ENCODE measurements at places on chromosomes 16 and 17.

GRCh38 chr16:7703672-7704071 lies 371.0 kb downstream of the RBFOX1 start:
- DNase-seq = no peak

DNA sequence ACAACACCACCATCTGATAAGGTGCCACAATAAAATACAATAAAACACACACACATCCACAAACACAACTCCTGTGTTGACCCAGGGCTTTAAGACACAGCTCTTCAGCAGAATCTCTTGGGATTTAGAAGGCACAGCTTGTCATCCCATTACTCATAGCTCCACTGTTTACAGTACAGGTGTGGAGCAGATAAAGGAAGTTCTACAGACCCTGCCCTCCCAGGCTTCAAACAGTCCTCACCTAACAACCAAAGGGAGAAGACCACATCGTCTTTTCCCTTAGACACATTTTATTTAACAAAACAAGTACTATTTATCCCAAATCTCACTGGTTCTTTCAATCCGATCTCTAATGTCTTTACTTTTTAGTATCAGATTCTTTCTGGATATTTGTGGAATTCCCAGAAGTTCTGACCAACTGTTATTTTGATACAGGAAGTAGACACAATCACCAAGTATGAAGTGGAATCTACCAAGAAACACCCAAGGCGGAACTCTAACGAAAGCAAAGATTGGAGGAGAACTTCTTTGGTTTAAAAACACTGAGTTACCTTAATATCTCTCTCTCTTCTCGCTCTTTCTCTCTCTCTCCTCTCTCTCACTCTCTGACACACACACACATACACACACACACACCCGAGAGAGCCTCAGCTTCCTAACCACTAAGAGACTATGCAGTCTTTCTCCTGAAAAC lies 46.1 kb downstream of the CYTH1 start:
- no peak for DNase-seq

GRCh38 chr16:75416904-75417565 lies 16.3 kb downstream of the CFDP1 start:
- DNase-seq = no peak

GRCh38 chr16:15033309-15033707 lies 22.6 kb downstream of the NTAN1 start:
- no peak for DNase-seq

DNA sequence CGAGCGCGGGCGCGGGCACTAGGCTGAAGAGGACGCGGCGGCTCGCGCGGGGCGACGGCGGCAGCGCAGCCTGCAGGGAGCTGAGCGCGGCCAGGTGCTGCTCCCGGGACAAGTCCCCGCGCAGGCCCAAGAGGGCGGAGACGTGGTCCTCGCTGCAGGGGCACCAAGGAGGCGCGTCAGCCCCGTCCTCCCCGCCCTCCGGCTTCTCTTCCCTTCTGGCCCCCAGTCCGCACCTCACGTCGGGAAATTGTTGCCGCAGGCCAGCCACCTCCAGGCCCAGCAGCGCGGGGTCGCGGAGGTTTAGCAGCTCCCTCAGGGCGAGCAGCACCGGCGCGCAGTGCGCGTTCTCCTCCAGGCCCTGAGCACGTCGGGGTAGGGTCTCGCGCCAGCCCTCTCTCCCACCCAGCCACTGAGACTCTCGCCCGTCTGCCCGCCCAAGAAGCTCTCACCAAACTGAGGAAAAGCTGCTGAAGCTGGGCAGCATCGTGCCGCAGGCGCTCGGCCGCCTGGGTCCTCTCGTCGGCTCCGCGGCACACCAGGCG lies 761 bp upstream of the MATCAP1 start:
- DNase-seq = no peak

- no peak for DNase-seq
Observed at GRCh38 chr16:78894886-78895285, 705.7 kb downstream of the MAF start.

GRCh38 chr16:59470556-59470955 lies 736.4 kb upstream of the GOT2 start:
- no peak for DNase-seq

DNA sequence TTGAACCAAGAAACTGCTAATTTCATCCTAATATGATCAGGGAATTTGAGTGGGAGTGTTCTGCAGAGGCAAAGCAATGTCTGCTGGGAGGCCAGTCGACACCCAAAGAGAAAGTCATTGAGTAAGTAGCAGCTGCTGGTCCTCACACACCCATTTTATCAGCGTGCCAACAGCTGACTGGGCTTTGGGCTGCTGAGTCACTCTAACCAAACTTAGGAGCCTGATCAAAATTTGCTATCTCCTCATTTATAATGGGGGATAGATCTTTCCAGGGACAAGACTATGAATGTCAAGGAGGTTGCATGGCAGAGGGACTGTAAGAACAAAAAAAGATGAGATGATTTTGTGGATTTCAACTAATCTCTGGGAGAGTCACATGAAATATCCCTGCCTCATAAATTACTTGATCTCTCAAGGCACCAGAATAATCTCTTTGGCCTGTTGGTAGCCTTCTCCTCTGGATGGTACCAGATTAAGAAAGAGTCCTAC lies 32.9 kb downstream of the CPSF4L start:
- DNase-seq = no peak

GRCh38 chr17:2400474-2400866 lies 390 bp downstream of the MNT start:
- peak; percentile 43 for DNase-seq

DNA sequence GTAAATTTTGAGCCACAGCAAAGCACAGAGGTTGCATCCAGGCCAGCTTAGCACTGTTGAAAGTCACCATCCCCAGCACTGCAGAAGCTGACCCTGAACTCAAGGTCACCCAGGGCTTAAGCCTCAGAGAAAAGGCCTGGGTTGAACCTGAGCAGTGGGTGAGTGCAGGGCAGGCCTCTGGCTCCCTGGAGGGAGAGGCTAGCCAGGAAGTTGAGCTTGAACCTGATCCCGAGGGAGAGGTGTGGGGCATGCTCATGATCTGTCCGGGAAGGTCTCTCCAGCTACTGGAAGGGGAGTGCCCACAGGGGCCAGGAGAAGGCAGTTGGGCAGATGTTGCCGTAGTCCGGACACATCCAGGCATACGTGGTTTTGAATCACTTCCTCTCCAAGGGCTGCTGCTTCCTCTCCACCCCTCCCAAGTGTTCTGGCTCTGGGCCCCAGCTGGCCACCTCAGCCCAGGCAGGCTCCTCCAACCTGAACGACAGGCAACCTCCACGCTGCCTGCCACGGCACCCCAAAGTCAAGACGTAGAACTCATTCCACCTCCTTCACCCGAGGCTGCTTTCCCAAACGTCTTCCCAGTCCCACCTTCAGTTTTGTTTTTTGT lies 18.4 kb downstream of the CARHSP1 start:
- no peak for DNase-seq

- DNase-seq = peak; percentile 47
Observed at GRCh38 chr16:726438-727290, at the start of the genes CCDC78 and HAGHL. Gene CCDC78 (minus strand): TSS chr16:726443. CDS start chr16:726367, 76 bp downstream. Gene HAGHL (plus strand): TSS chr16:727106. CDS start chr16:727510, 404 bp downstream.

DNA sequence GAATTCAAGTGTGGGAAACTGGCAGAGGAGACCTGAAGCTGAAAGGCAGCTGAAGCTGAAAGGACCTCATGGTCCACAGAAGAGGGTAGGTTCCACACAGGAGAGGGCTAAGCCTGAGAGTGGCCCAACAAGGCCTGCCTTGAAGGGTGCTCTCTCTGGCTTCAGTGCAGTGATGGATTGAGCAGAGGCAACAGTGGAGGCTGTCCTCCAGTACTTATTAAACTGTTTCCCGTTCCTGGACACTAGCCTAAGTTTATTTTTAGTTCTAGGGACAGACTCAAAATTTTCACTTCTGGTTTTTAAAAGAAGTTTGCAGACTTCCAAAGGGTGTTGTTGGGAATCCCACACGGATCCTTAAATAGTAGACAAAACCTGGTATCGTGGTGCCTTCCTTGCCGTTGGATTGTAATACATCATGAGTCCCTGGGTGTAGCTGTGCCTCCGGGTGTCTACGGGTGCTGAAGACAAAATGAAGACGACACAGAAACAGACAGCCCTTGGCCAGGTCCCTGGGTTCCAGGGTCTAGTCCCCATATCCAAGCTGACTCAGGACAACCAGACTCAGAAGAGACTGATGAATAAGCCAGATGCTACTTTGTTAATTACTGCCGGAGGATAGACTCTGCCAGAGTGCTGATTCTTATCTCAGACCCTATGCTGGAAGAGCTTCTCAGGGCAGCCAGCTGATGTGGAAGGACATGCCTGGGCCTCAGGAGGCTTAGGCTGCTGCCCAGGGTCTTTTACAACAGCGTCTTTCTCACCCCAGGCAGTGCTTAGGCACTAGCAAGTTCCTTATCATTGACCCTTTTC lies 7.1 kb upstream of the CMTM4 start:
- no peak for DNase-seq

- DNase-seq = no peak
Observed at GRCh38 chr17:15509095-15509494, 41.7 kb upstream of the CDRT4 start.

- no peak for DNase-seq
Observed at GRCh38 chr17:32783602-32784001, 93.3 kb downstream of the MYO1D start.

GRCh38 chr17:63999680-64000531 lies 1.8 kb downstream of the PRR29 start:
- DNase-seq = no peak

DNA sequence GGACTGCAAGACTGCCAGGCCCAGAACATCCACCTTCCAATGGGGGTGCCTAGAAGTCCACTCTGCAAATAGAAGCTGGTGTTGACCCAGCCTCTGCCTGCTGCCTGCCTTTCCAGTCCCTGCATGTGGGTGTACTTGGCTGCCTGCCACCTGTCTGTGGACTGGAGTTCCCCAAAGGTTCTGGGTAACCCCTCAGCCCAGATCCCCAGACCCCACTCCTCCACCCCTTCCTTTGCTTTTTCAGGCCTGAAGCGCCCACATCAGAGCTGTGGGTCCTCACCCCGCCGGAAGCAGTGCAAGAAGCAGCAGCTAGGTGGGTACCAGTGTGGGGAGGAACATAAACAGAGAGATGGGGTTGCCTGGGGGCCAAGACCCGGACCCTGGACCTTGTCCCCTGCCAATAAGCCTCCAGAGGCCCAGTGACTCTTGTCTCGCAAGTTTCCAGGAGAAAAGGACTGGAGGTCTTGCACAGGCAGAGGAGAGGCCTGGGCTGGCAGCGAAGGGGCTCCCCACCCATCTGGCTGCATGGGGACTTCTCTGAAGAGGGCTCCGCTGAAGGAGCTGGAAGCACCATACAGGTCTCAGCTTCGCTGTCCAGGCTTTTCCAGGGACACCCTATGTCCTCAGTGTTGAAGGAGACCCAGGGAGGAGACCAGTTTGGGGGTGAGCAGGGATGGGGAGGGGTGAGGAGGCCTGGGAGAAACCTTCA lies 34.3 kb downstream of the NLRC5 start:
- DNase-seq = peak; percentile 60

DNA sequence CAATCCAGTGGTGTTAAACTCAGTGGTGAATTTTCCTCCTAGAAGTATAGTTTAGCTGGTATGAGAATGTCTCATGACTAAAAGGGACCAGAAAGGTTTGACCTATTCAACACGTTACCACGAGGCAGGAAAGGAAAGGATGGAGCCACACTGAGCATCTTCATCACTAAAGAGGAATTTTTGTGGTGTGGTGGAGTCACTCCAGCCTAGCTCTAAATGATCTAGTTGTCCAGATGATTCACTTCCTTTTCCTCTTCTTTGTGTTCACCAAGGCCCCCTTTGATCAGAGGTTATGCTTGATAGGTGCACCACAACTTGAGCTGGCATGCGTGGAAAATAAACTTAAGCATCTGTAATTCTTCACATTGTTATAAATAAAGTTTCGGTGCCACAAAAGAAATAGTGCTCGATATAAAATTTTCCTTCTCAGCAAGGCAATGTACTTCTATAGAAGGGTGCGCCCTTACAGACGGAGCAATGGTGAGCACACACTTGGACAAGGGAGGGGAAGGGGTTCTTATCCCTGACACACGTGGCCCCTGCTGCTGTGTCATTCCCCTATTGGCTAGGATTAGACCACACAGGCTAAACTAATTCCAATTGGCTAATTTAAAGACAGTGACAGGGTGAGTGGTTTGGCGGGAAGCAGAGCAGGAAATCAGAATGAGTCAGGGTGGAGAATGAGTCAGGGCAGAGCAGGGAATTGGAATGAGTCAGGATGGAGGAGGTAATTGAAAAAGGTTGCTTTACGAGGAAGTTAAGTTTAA lies 254.6 kb downstream of the HS3ST3A1 start:
- no peak for DNase-seq

GRCh38 chr17:39551879-39552278 lies 55.8 kb downstream of the NEUROD2 start:
- no peak for DNase-seq

- no peak for DNase-seq
Observed at GRCh38 chr17:28643983-28644786, 773 bp downstream of the BLTP2 start.

DNA sequence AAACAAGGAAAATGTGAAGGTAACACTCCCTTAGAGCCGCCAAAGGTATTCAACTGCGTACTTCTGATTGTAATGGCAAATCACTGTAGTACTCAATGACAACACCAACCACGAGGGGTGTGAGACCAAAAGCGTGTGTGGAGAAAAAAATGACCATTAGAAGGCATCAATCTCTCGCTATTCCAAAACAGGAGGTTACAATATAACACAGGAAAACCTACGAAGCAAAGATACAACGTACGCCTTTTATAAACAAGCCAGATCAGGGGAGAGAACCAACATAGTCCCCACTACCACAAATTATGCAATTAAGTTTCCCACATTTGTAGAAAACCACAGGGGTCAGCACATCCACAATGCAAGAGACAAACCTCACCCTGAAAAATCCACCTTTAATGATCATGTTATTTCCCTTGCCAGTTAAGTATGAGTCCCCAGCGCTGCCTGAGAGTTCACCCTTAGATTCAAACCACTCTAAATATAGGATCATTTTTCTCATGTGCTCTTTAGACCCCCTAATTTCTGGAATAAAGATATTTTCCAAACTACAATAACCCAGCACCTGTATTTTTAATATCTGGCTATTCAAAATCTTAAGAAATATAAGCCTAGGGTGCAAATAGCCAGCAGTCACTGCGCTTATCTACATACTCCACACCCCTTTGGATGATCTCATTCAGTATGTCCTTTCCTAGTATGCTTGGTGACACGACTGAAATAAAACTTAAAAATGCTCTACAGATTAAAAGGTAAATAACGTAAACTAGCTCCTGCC lies 12.4 kb downstream of the TEX14 start:
- no peak for DNase-seq

DNA sequence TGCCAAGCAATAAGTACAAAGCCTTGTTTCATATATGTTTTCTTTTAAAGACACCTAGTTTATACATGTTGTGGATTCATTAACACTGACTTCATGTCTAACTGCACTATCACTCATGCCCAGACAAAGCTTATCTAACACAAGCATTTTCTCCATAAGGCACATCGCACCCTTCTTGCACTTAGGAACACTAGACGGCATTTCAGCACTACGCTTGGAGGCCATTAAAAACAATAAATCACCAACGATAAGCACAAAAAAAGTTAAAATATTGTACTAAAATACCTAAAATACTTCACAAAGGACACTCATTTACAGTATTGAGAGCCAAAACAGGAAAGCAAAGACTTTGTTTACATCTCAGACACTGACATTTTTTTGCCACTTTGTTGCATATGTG lies 39.0 kb upstream of the TEKT3 start:
- no peak for DNase-seq

Data from T follicular helper cell (primary cell).